ENCODE measurements at places on chromosomes 11 and 22. TPM values are rescaled to one million over a fixed set of nuclear protein-coding genes. Genes with fewer than 3 reads are reported as not detected.

MMP13 gene
- not detected for polyA plus RNA-seq

DYNC2H1 gene
- 5.7 TPM for polyA plus RNA-seq

GGTLC2 gene
- polyA plus RNA-seq: not detected

GLB1L3 gene
- polyA plus RNA-seq: not detected

ESAM gene
- polyA plus RNA-seq: 53.3 TPM

HEPHL1 gene
- not detected for polyA plus RNA-seq

MRPL11 gene
- 53.6 TPM for polyA plus RNA-seq

MAFF gene
- polyA plus RNA-seq: 6.3 TPM

LDHAL6A gene
- not detected for polyA plus RNA-seq

RASGRP2 gene
- polyA plus RNA-seq: 96.4 TPM

OR8D4 gene
- not detected for polyA plus RNA-seq

EPS8L2 gene
- polyA plus RNA-seq: 54.5 TPM

SMTNL1 gene
- not detected for polyA plus RNA-seq

ADAMTS8 gene
- polyA plus RNA-seq: 0.28 TPM

EFCAB6 gene
- polyA plus RNA-seq: 0.76 TPM

TNNT3 gene
- polyA plus RNA-seq: 50.0 TPM

P2RX3 gene
- 0.02 TPM for polyA plus RNA-seq

OR2AT4 gene
- polyA plus RNA-seq: not detected

PAX6 gene
- polyA plus RNA-seq: 0.34 TPM

MRGPRE gene
- polyA plus RNA-seq: not detected

TRPM5 gene
- polyA plus RNA-seq: 0.61 TPM

RNF215 gene
- 11.1 TPM for polyA plus RNA-seq

OMP gene
- polyA plus RNA-seq: not detected

KCNC1 gene
- 0.03 TPM for polyA plus RNA-seq

SGSM1 gene
- polyA plus RNA-seq: 0.45 TPM

PGA5 gene
- 45.1 TPM for polyA plus RNA-seq

APOA4 gene
- 0.31 TPM for polyA plus RNA-seq

GP1BB gene
- 0.63 TPM for polyA plus RNA-seq
